Activated CD8-positive, alpha-beta T cell treated with anti-CD3 and anti-CD28 coated beads for 36 hours (primary cell): ENCODE measurements at places on chromosomes 12 and 14. TPM values are rescaled to one million over a fixed set of nuclear protein-coding genes. Genes with fewer than 3 reads are reported as not detected.

REP15 gene
- total RNA-seq = not detected

PPP1R12A gene
- total RNA-seq = 56.6 TPM

TMEM229B gene
- total RNA-seq = 2.3 TPM

NAB2 gene
- 70.8 TPM for total RNA-seq

BEST3 gene
- not detected for total RNA-seq

PLCZ1 gene
- not detected for total RNA-seq

TPPP2 gene
- total RNA-seq = not detected
